Neuronal stem cell (in vitro differentiated cells): ENCODE measurements at places on chromosomes 12 and 14.

- no peak for DNase-seq
These were observed at the start of gene FKBP11 for GRCh38 chr12:48925304-48926011. FKBP11 (minus strand) TSS chr12:48925492; CDS start chr12:48925428, 64 bp downstream.

GRCh38 chr14:86766469-86766868, 1226.5 kb downstream of the GALC start:
- DNase-seq: no peak

- no peak for DNase-seq
These were observed 12.9 kb downstream of the LRIG3 start for GRCh38 chr12:58907391-58907790.

- no peak for DNase-seq
These were observed 400.5 kb upstream of the CCDC196 start for GRCh38 chr14:66085665-66086064.

- DNase-seq: no peak
These were observed 2.7 kb upstream of the GALNT6 start for GRCh38 chr12:51393676-51394545.

DNA sequence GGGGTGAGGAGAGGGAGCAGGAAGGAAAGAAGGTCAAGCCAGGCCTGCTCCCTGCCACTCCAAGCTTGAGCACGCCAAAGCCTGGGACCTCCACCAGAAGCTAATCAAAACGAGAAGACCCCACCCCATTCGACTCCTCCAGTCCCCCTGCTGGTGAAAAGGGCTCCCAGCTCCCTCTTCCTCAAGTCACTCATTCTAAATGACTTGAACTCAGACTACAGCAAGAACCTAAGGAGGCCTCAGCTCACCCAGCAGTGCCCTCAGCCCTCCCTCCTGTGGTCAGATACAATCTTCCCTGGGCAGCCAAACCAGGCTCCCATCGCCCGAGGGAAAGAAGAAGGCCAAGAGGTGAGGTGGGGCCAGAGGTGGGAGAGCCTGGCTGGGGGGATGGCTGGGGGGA, 17.4 kb downstream of the HDAC7 start:
- no peak for DNase-seq

DNA sequence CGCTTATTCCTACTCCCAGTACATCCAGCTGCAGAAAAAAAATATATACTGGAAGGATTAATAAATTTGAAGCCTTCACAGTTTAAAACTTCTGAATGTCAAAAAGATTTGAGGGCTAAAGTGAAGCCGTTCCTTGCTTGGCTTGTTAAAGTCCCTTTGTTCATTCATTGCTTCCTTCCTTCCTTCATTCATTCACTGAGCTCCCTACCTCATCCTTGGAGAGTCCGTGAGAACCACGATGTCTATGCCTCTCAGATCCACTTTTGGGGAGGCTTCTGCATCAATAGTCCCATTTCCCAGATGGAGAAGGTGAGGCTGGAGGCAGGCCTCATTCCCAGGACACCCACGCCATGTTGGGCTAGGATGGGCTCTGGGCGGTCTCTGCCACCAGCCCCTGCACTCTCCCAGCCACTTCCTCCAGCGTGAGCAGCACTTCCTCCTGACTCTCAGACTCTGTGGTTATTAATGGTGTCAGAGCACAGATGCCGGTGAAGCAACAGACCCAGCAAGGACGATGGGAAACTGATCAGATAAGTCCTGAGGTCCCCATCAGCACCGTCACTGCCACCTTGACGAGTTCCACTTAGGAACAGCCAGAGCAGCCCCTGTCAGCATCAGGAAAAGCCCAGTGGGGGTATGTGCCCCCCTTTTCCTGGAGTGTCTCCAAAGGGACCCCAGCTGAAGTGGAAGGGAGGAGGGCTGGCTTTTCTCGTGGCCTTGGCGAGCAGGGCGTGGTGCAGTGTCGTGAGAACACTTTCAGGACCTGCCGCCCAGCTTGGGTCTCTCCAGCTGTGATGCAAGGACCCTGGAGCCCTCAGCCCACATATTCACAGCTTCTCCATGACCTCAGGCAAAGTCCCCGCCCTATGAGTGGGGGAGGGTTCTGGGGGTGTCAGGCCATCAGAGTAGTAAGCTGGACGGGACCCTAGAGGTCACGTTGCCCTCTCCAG, 21.2 kb downstream of the ASB2 start:
- DNase-seq: no peak

GRCh38 chr12:50005175-50005574, 20.1 kb downstream of the RACGAP1 start:
- DNase-seq: no peak

GRCh38 chr12:11592484-11592883, 57.0 kb upstream of the ETV6 start:
- no peak for DNase-seq

DNA sequence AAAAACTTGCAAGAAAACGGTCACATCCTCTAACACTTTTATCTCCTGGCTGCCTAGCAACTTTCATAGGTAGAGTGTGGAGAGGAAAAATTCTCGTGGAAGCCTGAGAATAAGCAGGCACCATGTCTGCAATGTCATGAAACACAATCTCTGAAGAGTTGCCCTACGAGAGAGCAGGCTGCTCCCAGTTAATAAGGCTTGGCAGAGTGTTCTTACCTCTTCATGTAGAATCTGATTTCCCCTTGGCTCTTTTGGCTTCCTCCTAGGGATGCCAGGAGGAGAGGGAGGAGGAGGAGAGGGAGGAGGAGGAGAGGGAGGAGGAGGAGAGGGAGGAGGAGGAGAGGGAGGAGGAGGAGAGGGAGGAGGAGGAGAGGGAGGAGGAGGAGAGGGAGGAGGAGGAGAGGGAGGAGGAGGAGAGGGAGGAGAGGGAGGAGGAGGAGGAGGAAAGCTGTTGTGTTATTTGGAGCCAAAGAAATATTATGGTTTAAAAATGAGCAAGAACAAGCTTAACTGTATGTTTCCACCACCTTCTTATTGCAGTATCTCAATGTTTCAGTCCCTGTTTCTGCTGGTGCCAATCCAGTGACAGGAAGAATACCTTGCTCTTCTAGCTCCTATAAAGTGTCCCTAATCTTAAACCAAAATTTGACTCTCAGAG, 52.9 kb downstream of the EGLN3 start:
- no peak for DNase-seq

DNA sequence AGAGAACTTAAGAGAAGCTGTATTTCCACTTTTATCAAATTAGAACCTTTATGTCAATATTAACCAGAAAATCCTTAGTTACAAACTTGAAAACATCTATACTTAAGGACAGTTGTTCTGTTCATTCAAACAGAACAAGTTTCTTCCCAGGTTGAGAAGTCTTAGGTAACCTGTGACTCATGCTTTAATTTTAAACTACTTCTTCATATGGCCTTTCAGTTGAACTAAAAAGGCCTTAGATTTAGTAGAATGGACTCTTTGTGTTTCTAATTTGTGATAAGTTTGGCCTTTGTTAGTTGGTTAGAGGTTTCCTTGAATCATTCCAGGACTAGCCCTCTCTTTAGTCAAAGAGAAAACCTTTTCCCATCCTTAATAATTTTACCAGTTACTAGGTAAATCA, 274.2 kb downstream of the FUT8 start:
- no peak for DNase-seq

DNA sequence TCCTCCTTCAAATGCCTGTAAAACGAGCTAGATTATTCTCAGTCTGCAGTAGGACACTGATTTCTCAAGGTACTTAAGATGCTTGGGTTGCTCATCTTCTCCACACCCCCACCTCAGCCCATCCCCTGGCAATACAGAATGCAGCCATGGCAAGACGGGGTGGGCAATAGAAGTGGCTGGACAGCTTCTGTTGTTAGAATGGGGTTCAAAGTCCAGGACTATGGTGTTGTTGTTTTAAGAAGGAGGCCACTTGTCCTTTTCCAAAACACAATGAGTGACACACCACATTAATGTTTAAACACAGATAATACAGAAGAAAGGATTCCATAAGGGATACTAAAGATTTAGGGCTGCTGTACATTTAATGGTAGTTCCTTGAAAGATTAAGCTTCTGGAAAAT, 188.9 kb upstream of the BCL2L14 start:
- DNase-seq: no peak

GRCh38 chr14:79965896-79966295, 245.4 kb downstream of the DIO2 start:
- no peak for DNase-seq
